Suppressor macrophage treated with lipopolysaccharide for 1 hour (primary cell): ENCODE measurements at places on chromosomes 11 and 22.

DNA sequence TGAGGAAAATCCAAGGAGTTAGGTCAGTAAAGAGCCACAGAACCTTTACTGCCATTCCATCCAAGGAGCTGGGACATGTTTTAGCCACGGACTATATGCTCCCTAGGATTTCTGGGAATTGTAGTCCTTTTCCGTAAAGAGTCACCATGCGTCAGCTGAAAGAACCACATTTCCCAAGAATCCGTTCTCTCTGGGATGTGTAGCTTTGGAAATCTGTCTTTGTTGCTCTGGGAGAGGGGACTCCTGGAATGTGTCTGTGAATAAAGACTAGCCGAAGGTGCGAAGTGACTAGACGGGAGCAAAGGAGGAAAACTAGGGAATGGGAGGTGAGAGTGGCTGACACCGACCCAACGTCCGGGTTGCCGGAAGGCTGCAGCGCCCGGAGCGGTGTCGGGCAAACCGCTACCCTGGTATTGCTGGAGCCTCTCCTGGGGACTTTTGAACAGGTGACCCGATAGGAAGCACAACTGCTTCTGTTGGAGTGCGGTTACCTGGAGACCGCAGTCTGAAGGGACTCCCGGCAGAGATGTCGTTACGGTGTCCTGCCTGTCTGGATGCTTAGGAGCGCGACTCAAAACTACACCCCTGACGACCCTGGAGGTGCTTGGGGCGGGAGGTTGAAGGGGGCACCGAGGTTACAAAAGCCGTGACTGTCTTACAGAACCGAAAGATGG lies at the start of gene IFTAP:
Gene IFTAP, plus strand, starts transcription at position 187 of the 674 bp plus-strand sequence. CDS start 15,602 bp downstream, outside the sequence.
- DNase-seq, result peak; percentile 92

GRCh38 chr11:103807806-103808205 lies 228.6 kb upstream of the DDI1 start:
- DNase-seq, result no peak

DNA sequence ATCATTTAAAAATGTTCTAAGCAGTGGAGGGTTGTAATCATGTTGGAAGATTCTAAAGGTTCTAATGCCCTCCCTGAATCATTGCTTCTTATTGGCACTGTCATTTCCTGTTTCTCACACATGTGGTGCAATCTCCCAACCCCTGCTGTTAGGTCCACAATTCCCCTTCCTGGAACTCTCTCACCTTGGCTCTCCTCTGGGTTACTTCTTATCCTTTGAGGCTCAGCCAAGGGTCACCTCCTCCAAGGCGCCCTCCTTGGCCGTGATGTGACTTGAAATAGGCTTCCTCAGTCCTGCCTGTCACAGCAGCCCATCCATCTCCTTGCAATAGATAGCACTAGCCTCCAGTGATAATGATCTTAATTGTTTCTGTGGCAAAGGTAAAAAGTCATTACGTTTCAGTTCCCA lies 149.8 kb downstream of the TTC17 start:
- DNase-seq, result no peak

- DNase-seq, result peak; percentile 25
Observed at GRCh38 chr11:7977232-7977917, 9.8 kb upstream of the EIF3F start.

- DNase-seq, result peak; percentile 91
Observed at GRCh38 chr22:20885557-20886323, 26.9 kb downstream of the SNAP29 start.

GRCh38 chr11:40686765-40687164 lies 772.7 kb downstream of the LRRC4C start:
- DNase-seq, result no peak

- DNase-seq, result peak; percentile 88
Observed at GRCh38 chr22:24155627-24156140, 25.6 kb upstream of the SUSD2 start.

DNA sequence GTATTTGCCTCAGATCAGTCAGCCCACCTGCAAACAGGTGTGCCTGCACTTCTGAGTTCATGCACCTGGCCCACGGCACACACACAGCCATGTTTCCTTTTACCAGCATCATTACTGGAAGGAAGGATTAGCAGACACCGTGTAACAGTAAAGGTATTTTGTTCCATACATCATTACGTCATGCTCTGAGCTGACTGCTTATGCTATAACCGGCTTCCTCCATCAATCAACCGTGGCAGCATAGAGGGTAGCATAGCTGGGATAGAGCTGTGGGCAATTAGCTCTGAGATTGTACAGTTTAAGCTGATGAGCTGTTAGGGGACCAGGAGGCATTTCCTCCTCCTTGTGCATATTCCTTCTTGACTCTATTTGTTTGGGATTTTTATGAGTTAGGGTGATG lies 102.4 kb downstream of the ME3 start:
- no peak for DNase-seq

DNA sequence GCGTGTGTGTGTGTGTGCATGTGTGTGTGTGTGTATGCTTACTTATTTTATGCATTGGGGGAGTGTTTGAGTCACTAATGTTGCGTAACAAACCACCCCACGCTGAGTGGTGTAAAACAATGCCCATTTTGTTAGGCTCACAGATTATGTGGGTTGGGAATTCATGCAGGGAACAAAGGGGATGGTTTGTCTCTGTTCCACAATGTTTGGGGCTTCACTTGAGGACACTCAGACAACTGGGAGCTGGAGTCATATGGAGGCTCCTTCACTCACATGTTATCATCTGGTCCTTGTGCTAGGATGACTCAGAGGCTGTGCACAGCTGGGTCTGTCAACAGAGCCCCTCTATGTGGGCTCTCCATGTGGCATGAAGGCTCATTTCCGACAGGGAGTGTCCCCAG lies 51.3 kb upstream of the LARGE1 start:
- DNase-seq, result no peak

GRCh38 chr11:112226831-112227401 lies 688 bp downstream of the PTS start:
- DNase-seq, result no peak

- DNase-seq, result no peak
Observed at GRCh38 chr22:50268655-50269113, 1.5 kb downstream of the MAPK11 start.

DNA sequence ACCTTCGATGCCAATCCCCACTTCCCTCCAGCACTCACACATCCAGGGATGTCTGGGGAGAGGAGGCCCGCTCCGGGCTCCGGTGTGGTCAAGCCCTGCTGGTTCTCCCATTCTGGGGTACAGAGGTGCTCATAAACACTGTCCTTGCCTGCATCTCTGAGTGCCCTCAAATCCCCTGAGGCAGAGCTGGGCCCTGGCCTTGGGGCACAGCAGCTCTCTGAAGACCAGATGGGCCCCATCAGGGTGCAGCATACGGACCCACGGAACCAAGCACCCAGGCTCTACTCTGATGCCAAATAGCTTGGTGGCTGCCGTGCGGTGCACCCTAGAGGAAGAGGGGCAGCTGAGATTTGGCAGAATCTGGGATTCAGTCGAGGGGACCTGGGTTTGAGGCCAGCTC lies 35.7 kb upstream of the NNMT start:
- no peak for DNase-seq

DNA sequence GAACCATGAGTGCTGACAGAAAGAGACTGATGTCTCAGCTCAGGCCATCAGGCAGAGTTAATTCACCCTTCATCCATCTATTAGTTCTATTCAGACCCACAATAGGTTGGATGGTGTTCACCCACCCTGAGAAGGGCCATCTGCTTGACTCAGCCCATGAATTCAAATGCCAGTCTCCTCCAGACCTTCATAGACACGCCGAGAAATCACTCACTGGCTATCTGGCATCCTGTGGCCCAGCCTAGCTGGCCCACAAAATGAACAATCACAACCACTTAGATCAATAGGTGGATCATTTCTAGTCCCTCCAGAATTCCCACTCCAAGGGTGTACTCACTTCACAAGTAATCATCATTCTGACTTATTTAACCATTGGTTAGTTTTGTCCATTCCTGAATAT lies 58.2 kb downstream of the MYEOV start:
- DNase-seq, result no peak

DNA sequence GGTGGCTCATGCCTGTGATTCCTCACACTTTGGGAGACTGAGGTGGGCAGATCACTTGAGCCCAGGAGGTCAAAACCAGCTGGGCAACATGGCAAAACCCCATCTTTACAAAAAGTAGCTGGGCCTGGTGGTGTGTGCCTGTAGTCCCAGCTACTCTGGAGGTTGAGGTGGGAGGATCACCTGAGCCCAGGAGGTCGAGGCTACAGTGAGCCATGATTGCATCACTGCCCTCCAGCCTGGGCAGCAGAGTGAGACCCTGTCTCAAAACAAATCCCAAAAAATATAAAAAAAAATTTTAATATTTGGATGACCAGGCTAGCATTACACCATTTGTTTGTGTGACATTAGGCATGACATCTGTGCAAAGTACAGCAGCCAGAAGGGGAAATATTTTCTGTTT lies 49.7 kb upstream of the CTTN start:
- DNase-seq, result no peak

DNA sequence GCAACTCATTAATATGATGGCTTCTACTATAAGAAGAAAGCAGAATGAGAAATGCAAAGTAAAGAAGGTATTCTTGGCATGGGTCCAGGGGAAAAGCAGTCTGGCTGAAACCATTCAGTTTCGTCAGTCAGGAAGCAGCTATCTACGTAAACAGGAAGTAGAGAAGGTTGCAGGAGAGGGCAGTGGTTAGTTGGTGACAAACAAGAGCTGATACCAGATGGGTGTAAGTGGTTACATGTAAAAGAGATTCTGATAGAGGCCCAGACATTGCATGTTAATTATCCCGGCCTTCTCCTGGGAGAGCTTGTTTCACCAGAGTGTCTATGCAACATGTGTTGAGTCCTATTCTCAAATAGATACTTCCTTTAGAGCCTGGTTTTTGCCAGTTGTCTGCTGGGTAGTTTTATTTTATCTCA lies 58.4 kb upstream of the PSMA1 start:
- peak; percentile 77 for DNase-seq

GRCh38 chr22:40818192-40818746 lies 877 bp downstream of the SLC25A17 start:
- DNase-seq, result no peak

- no peak for DNase-seq
Observed at GRCh38 chr22:34064696-34065095, 144.4 kb upstream of the LARGE1 start.

DNA sequence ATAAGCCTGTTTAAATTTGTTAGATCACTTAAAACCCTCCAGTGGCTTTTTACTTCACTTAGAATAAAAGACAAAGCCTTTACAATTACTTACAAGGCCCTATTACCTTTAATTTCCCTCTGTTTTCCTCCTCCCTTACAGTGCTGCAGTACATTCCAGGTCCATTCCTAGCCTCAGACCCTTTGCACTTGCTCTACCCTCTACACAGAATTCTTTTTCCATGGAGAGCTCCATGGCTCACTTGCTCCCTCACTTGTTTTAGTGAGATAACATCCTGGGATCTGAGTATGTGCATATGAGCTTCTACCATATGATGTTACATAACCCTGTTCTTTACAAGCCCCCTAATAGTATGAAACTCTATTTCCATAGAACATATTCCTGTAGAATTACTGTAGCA lies 24.4 kb downstream of the ZNF214 start:
- no peak for DNase-seq
